CD4-positive, alpha-beta T cell treated with Interferon alpha-2 for 1 hour (primary cell): ENCODE measurements at places on chromosomes 16 and 17.

DNA sequence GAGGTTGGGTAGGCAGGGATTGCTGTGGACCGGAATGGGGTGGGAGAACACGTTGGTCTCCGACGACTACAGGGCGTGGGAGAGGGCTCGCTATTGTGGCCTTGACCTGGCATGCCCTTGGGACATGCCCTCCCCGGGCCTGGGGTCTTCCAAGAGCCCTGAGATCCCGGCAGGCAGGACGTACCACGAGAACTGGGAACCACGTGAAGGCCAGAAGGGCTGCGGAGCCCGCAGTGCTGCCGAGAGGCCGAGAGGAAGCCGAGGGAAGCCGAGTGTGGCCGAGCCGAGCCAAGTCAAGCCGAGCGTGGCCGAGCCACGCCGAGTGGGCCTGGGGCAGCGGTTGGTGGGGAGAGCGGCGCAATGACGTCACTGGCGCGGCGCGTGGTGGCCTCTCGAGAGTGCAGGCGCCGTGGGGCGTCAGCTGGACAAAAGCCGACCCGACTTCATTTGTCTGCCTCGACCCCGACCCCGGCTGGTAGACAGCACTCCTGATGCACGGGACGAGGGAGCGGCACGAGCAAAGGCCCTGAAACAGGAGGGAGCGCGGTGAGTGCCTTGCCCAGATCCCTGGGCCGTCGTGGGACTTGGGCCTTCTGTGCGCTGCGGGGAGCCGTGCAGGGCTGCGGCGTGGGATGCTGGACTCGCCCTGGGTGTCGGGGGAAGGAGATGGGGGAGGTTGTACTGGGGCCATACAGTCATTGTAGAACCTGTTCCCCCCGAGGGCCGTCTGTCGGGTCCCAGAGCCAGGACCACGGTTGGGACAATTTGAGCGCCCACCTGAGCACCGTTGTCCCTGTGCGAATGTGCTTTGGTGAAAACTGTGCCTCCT lies 6.6 kb downstream of the SOCS1 start:
- peak; percentile 23 for DNase-seq

GRCh38 chr17:28796062-28796461 lies 46.5 kb downstream of the FAM222B start:
- no peak for DNase-seq

DNA sequence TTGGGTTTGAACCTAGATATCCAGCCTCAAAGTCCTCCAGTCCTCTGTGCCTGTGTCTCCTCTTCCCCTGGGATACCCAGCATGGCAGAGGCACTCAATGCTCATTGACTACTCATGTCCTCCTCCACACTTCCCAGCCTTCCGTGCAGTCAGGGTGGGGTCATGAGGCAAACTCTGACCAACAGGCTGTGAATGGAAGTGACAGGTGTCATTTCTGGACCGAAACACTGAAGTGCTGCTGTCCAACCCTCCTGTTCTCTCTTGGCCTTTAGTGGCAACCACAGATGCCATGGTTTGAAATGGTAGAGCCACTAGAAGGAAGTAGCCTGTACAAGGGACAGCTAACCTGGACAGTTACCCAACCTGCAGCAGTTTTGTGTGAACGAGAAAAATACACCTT lies 46.7 kb upstream of the MAP3K14 start:
- no peak for DNase-seq

- DNase-seq, result no peak
Measured at GRCh38 chr16:47045023-47045422, 71.5 kb upstream of the DNAJA2 start.

GRCh38 chr17:39667262-39667944 lies 850 bp upstream of the PNMT start:
- peak; percentile 21 for DNase-seq

- no peak for DNase-seq
Measured at GRCh38 chr17:12406623-12407215, 259.0 kb upstream of the MYOCD start.
